ENCODE measurements at places on chromosomes 1 and 21.
A peak's percentile ranks its signal among the peaks of the same experiment; 100 is the strongest.

GRCh38 chr1:94954263-94955220 lies 27.6 kb upstream of the CNN3 start:
- DNase-seq: no peak

DNA sequence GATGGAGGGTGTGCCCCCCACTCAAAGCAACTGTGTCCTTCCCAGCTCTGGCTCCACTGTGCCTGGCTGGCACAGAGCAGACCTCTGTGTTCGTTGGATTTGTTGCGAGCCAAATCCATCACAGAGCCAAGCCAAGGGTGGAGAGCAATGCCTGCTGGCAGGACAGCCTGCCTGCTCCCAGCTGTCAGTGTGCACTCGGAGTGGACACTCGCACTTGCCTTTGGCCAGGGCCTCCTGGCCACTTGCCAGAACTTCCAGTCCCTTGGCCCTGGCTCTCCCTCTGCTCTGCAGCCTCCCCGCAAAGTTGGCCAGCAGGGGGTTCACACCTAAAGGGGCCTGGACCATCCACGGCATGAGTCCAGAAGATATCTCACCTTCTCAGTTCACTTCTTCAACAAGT lies 16.4 kb downstream of the HEYL start:
- no peak for DNase-seq

DNA sequence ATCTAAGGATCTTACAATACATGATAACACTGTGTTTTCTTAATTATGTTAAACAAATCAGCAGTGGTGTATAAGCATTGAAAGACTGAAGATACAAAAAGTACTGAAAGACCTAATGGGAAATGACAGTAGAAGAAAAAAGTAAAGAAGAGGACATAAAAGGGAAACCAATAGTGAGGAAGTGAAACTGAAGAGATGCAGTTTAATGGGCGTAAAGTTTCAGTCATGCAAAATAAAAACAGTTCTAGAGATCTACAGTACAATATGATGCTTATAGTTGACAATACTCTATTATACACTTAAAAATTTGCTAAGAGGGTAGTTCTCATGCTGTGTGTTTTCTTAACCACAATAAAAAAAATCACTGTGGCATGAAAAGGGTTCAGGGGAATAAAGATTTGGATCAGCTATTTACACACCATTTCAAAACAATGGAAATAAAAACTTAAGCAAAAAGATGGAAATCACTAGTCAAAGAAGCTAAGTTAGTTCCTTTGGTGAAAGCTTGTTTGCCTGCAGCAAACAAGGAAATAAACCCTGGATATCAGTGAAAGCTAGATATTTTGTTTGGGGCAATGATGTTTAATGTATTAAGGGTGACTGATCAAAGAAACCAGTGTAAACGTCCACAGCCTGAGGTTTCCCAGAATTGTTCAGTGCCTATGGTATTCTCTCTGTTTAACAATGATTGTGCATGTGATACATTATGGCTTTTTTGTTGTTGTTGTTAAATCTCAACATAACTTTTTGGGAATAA lies 1160.8 kb upstream of the ADGRL2 start:
- DNase-seq: no peak

GRCh38 chr1:92973203-92973897 lies 12.1 kb upstream of the DIPK1A start:
- no peak for DNase-seq

DNA sequence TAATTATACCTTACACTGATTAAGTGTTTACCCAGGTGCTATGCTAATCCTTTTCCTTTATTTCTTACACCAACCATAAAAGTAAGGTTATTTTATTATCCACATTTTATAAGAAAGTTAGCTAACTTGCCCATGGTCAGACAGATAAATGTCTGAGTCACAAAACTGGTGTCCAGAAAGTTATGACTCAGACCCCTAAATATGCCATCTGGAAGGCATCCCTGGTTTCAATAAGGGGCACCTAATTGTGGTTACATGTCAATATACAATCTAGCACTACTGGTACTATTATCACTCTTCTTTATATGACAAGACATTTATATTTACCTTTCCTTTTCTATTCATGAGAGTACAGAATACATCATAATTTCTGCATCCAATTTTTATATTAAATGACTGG lies 496.5 kb upstream of the ADGRL2 start:
- DNase-seq: no peak

GRCh38 chr1:5390504-5390903 lies 601.7 kb downstream of the NPHP4 start:
- DNase-seq: no peak

DNA sequence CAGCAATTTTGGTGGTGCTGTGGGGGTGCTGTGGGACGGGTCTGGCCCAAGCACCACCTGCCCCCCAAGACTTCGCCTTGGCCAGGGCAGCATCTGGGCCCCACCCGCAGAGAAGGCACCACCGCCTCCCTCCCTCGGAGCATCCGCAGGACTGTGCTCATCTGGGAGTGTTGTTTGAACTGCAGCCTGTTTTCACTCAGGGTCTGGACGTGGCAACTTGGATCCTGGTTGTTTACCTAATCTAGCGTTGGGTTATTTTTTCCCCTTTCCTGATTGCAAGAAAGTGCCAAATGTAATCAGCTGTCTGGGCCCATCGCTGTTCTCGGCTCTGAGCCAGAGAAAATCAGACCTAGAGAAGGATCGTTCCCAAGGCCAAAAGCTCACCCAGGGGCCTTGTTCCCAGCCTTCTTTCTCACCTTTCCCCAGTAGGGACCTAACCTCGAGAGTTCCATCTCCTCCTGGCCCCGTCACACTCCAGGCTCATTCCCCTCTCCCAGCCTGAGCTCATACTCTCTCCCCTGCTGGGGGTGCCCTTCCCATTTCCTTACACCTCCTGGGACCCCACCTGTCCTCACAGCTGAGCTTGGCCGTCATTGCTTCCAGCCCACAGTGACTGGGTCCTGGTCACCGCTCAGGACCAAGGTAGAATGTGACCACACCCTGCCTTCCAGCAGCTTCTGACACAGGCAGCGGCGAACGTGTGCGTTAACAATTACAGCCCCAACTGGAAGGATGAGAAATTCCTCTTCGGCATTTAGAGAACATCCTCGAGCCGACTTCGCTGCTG lies 72.0 kb upstream of the FAM20B start:
- no peak for DNase-seq

- no peak for DNase-seq
Observed at GRCh38 chr1:92013923-92014322, 15.9 kb upstream of the EPHX4 start.

- DNase-seq: no peak
Observed at GRCh38 chr1:246437961-246438360, 69.1 kb downstream of the SMYD3 start.

GRCh38 chr1:103525607-103526507 lies at the start of gene RNPC3:
TSS of gene RNPC3 (plus strand) at chr1:103525699. CDS start at chr1:103526071, 372 bp downstream.
- peak; percentile 80 for DNase-seq
